ENCODE measurements at places on chromosomes 12 and 14. TPM values are rescaled to one million over a fixed set of nuclear protein-coding genes. Genes with fewer than 3 reads are reported as not detected.

The CABP1 gene
- total RNA-seq = not detected

The KRT83 gene
- total RNA-seq = not detected

The ADAMTS20 gene
- not detected for total RNA-seq

The CLEC4D gene
- total RNA-seq = 0.57 TPM

The TAS2R30 gene
- total RNA-seq = 5.1 TPM

The TMEM179 gene
- total RNA-seq = not detected

The TOMM20L gene
- not detected for total RNA-seq

The RTL1 gene
- not detected for total RNA-seq

The NDRG2 gene
- total RNA-seq = 275 TPM

The KRT79 gene
- total RNA-seq = not detected

The FOXN4 gene
- not detected for total RNA-seq

The RDH16 gene
- 0.34 TPM for total RNA-seq

The CBLN3 gene
- total RNA-seq = 6.4 TPM

The SYT1 gene
- 1.1 TPM for total RNA-seq

The SALL2 gene
- 4.3 TPM for total RNA-seq

The NTN4 gene
- 23.2 TPM for total RNA-seq

The LBHD2 gene
- not detected for total RNA-seq

Data from subcutaneous adipose tissue (tissue), 4 donors.